Fibroblast of pulmonary artery (primary cell): ENCODE measurements at places on chromosomes 16 and 17.

GRCh38 chr17:55426851-55427586 lies 5.4 kb upstream of the MMD start:
- peak; percentile 84 for DNase-seq

GRCh38 chr16:58299757-58300349 lies 5.0 kb upstream of the PRSS54 start:
- peak; percentile 29 for DNase-seq

DNA sequence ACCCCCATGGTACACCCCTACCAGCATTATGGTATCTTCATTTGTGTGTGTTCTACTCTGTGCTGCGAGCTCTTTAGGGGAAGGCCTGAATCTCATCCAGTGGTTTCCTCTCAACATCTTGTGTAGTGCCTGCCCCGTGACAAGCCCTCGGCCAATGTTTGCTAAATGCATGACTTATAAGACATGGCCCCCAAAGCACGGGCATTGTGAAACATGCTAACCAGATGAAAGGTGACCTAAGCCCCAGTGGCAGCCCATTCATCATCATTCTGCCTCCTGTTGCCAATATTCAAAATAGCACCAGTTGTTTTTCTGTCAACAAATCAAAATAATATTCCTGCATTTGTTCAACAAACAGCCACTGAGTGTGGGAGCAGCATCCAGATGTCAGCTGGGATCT lies 108.8 kb upstream of the HSBP1 start:
- no peak for DNase-seq

DNA sequence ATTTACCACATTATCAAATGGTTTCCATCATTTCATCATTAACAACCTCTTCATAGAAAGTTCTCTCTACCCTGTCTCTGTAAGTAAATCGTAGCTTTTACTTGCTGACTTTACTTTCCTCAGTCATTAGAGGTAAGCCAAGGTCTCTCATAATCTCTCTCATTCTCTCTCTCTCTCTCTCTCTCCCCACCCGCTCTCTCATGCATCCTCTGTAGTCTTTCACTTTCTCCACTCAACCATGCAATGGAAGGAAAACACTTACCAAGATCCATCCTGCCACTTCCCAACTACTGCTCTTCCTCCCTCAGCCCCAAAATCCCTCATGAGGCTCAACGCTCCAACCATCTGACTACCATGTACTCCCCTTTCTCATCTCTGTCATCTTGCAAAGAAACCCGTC lies 6.1 kb downstream of the CEP112 start:
- no peak for DNase-seq

DNA sequence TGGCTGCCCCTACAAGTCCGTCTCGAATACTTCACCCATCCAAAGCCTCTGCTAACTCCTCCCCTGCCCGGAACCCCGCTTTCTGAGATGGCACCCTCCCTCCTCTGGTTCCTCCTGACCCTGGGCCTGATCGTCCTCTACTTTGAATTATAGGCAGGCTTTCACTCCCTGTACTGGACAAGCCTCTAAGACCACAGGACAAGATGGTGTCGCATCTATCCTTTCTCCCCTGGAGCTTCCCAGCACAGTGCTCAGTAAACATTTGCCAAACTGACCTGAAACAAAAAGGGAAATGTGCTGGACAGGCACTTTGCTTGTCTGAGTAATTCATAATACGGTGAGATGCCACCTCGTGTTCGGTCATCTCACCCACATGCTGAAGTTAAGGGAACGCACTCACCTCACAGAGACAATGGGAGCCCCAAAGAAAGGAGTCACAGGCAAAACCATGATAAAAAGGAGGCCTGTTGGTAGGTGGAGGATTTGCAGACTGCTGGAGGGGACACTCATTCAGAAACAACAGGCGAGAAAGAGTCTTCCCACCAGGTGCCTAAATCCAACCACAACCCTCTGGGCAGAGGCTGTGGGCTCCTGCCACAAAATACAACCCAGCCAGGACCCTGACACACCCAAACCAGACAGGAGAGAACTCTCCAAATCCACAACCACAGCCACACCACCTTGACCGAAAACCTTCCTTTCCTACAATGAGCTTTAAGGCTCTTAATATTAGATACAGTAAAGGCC lies 28.2 kb downstream of the SNN start:
- no peak for DNase-seq

GRCh38 chr16:53022374-53022773 lies 30.3 kb downstream of the CHD9NB start:
- peak; percentile 70 for DNase-seq

- no peak for DNase-seq
Observed at GRCh38 chr16:84839956-84840355, 20.2 kb downstream of the CRISPLD2 start.
